HTR-8/SVneo (cell line): ENCODE measurements at places on chromosomes 2 and 18.
A peak's percentile ranks its signal among the peaks of the same experiment; 100 is the strongest.

- no peak for DNase-seq
Measured at GRCh38 chr2:230697676-230698075, 15.0 kb upstream of the CAB39 start.

GRCh38 chr2:99802734-99803133, 312.9 kb upstream of the REV1 start:
- no peak for DNase-seq

- DNase-seq = no peak
Measured at GRCh38 chr2:142938240-142938639, 60.8 kb downstream of the KYNU start.

GRCh38 chr2:26246818-26247217, 2.1 kb downstream of the HADHB start:
- DNase-seq = no peak

DNA sequence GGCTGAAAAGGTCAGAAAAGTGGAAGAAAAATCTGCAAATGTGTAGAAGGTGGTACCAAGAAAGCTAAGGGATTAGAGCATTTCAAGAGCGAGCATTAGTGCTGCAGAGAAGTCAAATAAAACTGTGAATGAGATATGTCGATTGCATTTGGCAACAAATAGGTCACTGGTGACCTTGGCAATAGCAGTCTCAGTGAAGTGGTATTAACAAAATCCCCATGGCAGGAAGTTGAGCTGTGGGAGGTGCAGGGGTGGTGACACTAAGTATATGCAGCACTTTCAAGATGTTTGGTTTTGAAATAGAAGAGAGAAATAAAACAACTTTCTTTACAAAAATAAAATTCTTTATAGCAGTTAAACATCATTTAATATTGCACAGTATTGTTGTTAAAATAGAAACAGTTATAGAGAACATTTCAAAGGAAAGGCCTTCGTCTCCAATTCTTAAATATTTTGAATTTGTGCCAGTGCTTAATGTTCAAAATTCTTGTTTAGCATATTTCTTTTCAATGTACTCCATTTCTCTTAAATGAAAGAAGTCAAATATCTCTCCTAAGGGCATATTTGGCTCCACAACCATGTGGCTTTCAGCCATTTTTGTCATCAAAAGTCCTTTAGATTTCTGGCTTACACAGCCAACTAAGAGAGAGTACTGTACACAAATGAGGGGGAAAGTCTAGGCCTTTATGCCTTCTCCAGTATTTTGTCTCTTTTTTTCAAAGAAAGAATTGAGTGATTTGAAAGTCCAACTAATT, 443.0 kb upstream of the MMADHC start:
- DNase-seq = no peak

- DNase-seq = no peak
Measured at GRCh38 chr2:11270891-11271290, 73.5 kb downstream of the ROCK2 start.

DNA sequence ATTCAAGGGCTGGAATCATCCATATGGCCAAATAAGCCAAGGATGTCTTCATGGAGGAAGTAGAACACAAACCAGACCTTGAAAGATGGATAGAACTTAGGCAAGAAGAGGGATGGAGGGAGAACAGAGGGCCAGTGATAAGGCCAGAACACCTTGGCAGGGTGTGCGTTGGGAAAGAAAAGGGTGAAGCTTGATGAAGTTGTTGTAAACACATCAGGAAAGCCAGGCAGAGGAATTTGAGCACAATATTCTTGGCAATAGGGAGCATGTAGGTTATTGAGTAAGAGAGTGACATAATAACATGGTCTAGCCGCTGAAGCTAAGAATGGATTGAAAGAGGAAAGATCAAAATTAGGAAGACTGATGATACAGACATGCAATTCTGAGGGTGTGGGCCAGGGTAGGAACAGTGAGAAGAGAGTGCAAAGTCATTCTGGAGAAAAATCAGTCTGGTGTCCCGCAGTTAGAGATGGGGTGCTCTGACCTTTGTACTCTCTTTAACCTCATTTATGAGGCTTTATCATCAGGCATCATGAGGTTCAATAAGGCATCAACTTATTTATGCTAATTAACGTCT, 41.0 kb downstream of the SLC14A2 start:
- no peak for DNase-seq

DNA sequence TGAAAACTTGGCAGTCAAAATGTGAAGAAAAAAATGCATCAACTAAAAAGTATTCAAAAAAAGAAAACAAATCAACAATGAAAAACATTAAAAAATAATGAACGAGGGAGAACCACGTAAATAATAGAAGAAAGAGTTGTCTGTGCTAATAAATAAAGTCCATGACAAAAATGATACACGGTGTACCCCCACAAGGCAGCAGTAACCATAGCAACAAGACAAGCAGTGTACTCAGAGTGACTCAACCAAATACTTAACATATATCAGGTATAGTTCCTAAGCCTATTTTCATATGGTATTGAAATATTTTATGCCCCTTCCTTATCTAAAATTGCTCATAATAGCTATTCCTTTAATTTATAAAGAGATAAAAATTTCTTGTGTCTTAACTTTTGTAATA, 162.3 kb upstream of the TMEM200C start:
- DNase-seq = no peak

GRCh38 chr2:71802556-71802955, 345.1 kb downstream of the CYP26B1 start:
- DNase-seq = no peak

DNA sequence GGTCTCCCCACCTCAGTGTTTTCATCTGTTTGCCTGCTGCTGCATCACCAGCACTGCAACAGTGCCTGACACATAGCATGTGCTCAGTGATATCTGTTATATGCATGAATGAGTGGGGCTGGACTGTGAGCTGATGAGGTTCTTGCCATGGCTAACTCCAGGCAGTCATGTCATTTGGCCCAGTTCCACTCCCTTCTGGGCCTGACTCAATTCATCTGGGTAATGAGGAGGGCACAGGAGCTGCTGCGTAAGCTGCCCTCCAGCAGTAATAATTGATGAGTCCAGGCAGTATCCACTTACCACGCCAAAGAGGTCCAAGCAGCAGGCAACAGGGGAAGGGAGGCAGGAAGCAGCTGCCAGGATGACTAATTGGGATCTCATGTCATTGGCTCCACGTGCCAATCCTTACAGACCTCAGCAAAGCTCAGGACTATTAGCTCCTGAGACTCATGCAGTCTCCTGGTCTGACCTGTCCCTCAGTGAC, 34.1 kb upstream of the MAT2A start:
- peak; percentile 94 for DNase-seq

- DNase-seq = no peak
Measured at GRCh38 chr2:168212866-168213265, 34.5 kb downstream of the STK39 start.

DNA sequence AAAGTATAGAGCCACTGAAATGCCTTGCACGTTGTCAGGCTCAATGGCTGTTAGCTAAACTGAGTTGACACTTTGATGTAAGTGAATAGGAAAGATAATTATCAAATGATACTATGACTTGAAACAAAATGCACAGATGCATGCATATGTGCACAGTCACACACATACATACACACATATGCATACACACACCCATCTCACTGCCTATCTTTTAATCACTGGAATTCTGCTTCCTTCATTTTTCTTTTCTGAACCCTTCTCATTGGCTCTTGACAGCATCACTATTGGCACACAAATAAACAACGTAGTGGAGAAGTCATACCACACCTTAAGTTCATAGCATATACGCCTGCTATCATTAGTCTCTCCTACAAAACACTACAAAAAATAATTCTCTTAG, 154.9 kb upstream of the NCKAP5 start:
- DNase-seq = no peak

DNA sequence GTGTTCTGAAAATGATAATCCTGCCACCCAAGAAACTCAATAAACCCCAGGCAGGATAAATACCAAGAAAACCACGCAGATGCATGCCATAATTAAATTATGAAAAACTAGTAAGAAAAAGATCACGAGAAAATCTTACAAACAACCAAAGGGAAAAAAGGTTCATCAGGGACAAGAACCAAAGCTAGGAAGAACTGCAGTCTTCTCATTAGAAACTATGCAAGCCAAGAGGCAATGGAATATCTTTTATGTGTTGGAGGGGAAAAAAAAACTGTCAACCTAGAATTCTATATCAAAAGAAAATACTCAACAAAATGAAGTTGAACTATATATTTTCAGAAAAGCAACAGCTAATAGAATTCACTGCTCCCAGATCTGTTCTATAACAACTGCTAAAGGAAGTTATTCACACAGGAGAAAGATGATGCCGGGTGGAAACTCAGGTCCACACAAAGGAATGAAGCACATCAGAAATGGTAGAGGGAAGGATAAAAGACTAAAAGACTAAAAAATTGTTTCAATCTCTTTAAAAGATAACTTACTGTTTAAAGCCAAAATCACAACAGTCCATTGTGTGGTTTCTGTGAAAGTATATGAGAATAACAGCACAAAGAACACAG, 55.0 kb downstream of the NDUFA10 start:
- DNase-seq = no peak

DNA sequence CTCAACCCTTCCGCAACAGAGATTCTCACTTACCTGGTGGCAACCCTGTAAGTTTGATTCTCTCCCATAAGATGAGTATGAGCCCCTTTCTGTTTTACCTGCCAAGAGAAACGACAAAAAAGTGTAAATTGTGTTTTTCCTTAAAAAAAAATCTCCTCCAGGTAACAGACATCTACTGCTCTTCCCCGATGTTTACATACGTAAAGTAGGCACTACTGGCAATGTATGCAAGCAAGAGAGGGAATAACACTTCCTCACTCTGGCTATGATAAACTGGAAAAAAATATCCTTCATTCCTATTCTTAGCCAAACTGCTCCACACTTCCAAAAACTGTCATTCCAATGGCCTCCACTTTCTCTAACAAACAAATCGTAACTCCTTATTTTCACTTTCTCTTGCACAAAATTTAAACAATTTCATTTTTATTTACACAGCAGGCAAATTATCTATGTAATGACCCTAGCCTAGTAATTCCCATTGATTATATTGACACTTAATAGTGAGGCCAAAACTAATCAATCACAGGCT, 184.5 kb downstream of the TCF4 start:
- DNase-seq = no peak

DNA sequence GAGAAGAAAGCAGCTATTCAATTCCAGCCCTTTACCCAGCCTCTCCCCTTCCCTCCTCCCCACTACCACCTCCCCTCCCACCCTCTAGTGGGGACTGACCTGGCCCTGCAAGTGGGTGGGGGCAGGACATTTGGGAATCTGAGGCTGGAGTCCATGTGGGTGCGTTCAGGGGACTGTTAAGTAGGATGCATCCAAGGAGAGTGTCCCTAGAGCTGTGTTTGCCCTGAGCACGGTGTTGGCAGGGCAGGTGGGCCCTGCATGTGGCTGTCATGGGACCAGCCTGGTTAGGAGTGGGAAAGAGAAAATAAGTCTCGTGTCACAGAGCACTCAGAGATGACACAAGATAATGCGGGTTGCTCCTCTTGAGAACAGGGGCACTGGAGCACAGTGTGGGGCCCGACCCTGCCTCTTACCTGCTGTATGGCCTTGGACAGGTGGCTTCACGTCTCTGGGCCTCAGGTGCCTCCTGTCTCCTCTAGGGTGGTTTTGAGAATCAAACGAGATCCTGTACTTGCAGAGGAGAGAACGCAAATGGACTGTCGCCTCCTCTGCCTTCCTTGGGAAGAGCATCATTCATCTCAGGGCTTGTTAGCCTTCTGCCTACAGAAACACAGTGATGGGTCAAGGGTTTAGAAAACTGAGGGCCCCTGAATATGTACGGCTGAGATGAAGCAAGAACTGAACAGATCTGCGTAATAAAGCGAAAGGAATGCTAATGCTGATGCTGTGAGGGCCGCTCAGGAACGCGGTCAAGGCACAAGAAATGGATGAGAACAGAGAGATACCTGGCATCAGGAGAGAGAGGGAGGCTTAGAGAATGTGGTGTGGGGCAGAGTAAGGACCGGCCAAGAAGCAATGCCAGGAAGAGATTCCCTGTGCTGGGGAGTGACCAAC, 187.7 kb upstream of the HAAO start:
- DNase-seq = no peak

GRCh38 chr2:67950919-67951318, 111.9 kb downstream of the C1D start:
- DNase-seq = no peak

- DNase-seq = no peak
Measured at GRCh38 chr2:189047171-189047888, 73.2 kb downstream of the COL3A1 start.

DNA sequence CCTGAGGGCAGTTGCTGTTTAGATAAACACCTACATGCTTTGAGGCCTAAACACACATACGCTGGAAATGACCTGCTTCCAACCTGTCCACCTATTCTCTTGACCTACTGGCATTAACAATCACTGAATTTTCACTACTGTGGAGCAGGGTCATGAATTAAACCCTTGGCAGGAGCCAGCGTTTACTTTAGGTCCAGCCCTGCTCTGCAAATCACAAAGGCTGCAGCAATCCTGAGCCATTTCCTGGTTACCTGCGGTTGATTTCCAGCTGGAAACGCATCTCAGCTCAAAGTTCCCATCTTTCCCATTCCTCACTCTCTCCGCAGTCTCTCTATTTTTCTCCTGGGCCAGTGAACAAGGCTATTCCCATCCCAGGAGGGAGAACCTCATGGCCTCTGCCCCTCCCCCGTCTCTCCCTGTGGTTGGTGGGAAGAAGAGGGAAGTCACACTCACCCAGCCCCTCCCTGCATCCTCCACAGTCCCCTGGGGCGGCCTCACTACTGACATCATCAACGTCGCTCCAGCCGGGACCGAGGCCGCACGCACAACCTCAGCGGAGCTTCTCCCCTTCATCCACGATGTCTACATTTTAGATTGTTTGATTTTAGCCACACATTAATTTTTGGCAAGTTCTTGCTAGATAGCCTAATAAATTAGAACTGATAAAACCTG, 84.5 kb upstream of the SNTG2 start:
- no peak for DNase-seq

DNA sequence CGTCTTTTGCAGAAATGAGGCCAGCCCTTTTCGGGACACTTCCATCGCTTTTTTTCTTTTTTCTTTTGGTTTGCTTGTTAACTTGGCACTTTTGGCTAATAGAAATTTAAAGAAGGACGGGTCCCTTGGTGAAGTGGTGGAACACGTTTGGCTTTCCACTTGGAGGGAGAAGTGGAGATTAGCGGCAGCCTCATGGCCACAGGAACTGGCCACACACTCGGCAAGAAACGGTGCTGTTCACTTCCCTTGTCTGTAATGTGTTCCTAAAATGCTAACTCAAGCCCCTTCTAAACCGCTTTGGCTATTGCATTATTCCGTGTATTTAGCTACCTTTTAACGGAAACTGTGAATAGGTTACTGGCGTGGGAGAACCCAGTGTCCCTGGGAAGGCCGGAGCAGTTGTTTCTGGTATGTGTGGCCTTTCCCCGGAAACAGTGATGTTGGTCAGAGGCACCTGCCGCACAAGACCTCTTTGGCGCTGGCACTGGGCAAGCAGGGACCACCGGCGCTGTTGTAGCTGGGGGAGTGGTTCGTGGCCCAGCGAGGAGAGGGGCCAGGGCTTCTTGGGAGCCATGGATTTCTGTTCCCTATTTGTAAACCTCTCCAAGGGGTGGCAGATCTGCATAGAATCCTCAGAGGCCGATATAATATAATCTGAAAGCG, 981 bp downstream of the RAMP1 start:
- no peak for DNase-seq

GRCh38 chr2:107545851-107546250, 280.8 kb upstream of the RGPD4 start:
- DNase-seq = no peak
